ENCODE measurements at places on chromosomes 3 and 15. TPM values are rescaled to one million over a fixed set of nuclear protein-coding genes. Genes with fewer than 3 reads are reported as not detected.
A peak's percentile ranks its signal among the peaks of the same experiment; 100 is the strongest.

Gene ECE2
- not detected for total RNA-seq

GRCh38 chr15:98804057-98804380, 155.7 kb downstream of the IGF1R start:
- peaks cover 4% of the 10 kb centered on the region for H3K27me3 ChIP-seq
- H3K27ac ChIP-seq, result no peak overlapping the region
- DNase-seq, result no peak
- H3K4me1 ChIP-seq, result peaks cover 58% of the 10 kb centered on the region
- H3K4me3 ChIP-seq, result peak overlapping the region; percentile 65
- peaks cover 4% of the 10 kb centered on the region for H3K36me3 ChIP-seq

DNA sequence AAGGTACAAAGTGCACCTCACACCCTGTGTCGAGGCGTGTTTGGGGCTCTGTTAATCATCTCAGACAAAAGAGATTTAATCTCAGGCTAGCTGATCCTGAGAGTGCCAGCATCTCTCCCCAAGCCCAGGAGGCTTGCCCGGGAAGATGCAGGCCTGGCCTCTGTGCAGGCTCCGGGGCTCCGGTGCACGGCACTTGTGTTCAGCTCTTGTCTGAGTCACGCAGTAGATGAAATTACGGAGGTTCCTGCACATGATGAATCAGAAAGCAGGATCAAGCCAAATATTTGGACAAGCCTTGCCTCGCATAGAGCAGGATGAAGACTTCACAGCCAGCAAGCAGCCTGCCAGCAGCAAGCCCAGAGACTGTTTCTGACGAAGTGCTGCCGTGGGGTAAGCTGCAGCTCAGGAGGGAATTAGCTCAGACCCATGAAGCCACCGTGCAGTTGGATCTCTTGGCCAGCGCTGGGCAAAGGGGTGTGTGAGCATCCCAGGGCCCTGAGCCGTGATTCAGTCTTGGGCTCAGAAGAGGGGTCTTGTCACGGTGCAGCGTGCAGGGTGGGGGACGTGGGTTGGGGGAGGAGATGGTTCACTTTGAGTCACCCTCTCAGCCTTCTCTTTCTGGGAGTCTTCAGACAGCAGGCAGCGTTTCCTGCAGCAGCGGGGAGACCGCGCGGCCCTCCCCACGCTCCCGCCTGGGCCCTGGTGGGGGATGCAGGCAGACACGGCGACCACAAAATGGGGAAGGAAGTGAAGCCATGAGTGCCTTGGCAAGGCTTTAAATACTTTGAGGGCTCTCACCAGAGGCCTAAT, 89.2 kb upstream of the MEF2A start:
- DNase-seq, result no peak
- no peaks in the 10 kb centered on the region for H3K4me1 ChIP-seq
- H3K27ac ChIP-seq, result no peak overlapping the region

Gene PLCH1
- total RNA-seq, result 20.9 TPM

Gene IL17RE
- total RNA-seq, result 0.74 TPM

Gene UBA3
- 58.9 TPM for total RNA-seq

Gene BSN
- total RNA-seq, result 2.4 TPM

Gene CLDN16
- not detected for total RNA-seq

DNA sequence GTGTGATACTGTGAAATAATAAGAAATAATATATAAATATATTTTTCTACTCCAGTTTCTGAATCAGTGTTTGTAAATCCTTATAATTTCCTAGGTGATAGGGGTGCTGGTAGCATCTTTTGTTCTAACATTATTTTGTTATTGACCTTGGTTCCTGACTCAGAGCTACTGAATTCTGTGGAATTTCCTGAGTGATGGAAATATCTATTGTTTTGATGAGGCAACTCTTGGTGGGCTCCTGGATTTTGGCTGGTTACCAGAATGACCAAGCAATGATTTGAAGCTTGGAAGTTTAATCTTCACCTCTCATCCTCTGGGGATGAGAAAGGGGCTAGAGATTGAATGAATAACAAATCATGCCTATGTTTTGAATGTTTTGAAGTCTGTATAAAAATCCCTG, 377.3 kb downstream of the LPP start:
- no peaks in the 10 kb centered on the region for H3K27me3 ChIP-seq
- DNase-seq, result no peak
- H3K27ac ChIP-seq, result no peak overlapping the region
- H3K4me1 ChIP-seq, result peaks cover 4% of the 10 kb centered on the region
- H3K36me3 ChIP-seq, result peaks cover 5% of the 10 kb centered on the region
- H3K4me3 ChIP-seq, result no peak overlapping the region

DNA sequence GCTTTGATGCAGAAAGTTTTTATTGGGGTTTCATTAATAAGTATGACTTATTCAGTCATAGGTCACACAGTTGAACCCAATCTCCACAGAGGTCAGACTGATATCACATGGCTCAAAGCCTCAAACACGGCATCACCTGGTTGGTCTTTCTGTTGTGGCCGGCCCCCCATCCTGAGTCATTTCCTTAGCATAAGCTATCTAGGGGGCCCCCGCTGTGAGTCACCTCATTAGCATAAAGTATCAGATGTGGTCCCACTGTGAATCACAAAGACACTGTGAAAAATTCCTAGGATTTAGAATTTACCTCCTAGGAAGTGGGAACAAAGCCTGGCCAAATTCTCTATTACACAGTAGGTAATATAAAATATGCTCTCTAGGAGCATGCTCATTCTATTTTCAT, 502.2 kb downstream of the PYDC2 start:
- no peak for DNase-seq
- H3K27me3 ChIP-seq, result no peaks in the 10 kb centered on the region
- peaks cover 7% of the 10 kb centered on the region for H3K4me1 ChIP-seq
- H3K27ac ChIP-seq, result no peak overlapping the region

Gene ALDH1A2
- 2.6 TPM for total RNA-seq

Gene RPUSD2
- 11.5 TPM for total RNA-seq

Gene TM6SF1
- total RNA-seq, result 6.0 TPM

DNA sequence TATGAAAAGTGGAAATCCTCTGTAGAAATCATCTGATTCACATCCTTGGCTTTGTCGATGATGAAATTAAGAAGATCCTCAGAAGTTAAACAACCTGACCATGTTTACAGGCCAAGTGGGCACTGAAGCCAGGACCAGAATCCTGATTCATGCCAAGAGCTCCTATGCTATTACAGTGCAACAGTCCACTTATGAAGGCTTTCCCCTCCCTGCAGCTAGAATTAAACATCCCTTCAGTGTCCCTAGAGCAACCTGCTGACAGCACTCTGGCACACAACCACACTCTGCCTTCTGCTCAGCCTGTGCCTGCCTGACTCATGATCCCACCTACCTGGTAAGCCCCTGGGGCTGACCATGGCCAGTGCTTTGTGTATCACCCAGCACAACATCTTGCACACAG, 33.8 kb downstream of the TXNRD3 start:
- no peak overlapping the region for H3K4me3 ChIP-seq
- no peaks in the 10 kb centered on the region for H3K27me3 ChIP-seq
- H3K4me1 ChIP-seq, result peaks cover 7% of the 10 kb centered on the region
- DNase-seq, result no peak
- no peaks in the 10 kb centered on the region for H3K36me3 ChIP-seq
- H3K27ac ChIP-seq, result no peak overlapping the region

- H3K27ac ChIP-seq, result peak overlapping the region; percentile 9
- no peaks in the 10 kb centered on the region for H3K36me3 ChIP-seq
- peaks cover 1% of the 10 kb centered on the region for H3K27me3 ChIP-seq
- H3K4me3 ChIP-seq, result no peak overlapping the region
- DNase-seq, result no peak
These were observed 41.9 kb downstream of the FAM43A start for GRCh38 chr3:194727435-194728128.

GRCh38 chr3:29649815-29650547, 369.1 kb downstream of the RBMS3 start:
- no peak overlapping the region for H3K27ac ChIP-seq
- no peak overlapping the region for H3K4me3 ChIP-seq
- no peaks in the 10 kb centered on the region for H3K27me3 ChIP-seq
- H3K4me1 ChIP-seq, result peaks cover 8% of the 10 kb centered on the region

Gene TM4SF1
- total RNA-seq, result 0.97 TPM

- peak within 1 kb of the TSS; percentile 94 for H3K27ac ChIP-seq
- H3K4me1 ChIP-seq, result peaks cover 17% of the 10 kb centered on the region
- peaks cover 21% of the 10 kb centered on the region for H3K36me3 ChIP-seq
- DNase-seq, result peak; percentile 66
- peaks cover 15% of the 10 kb centered on the region for H3K27me3 ChIP-seq
These were observed at the start of gene CCDC71 for GRCh38 chr3:49165771-49166751. CCDC71 (minus strand) TSS chr3:49166331; CDS start chr3:49164208, 2,123 bp downstream.

Gene GNAT1
- 0.59 TPM for total RNA-seq

Gene COL6A5
- total RNA-seq, result not detected

GRCh38 chr3:4472312-4472711, 5.2 kb upstream of the SUMF1 start:
- DNase-seq, result no peak
- no peak overlapping the region for H3K27ac ChIP-seq
- H3K4me3 ChIP-seq, result no peak overlapping the region
- H3K4me1 ChIP-seq, result peaks cover 8% of the 10 kb centered on the region
- peaks cover 3% of the 10 kb centered on the region for H3K27me3 ChIP-seq

Gene MRAS
- 5.9 TPM for total RNA-seq

Gene KLHL40
- total RNA-seq, result not detected

DNA sequence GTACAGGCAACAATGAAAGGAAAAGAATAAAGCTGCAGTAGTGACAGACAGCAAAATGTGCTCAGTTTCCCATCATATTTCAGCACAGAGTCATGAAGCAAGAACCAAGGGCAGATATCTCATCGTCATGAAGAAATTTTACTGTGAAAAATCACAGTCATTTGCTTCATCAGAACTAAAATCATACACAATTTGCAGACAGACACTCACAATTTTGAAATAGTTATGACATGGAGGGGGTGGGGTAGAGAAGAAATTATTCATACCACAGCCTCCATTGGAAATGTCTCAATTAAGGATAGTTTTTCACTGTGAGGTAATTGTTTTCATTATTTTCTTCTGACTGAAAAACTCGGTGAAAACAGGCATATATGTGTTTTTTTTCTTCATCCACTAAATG, 78.8 kb upstream of the CNTN3 start:
- no peaks in the 10 kb centered on the region for H3K4me1 ChIP-seq
- H3K36me3 ChIP-seq, result no peaks in the 10 kb centered on the region
- DNase-seq, result no peak

- peaks cover 5% of the 10 kb centered on the region for H3K27me3 ChIP-seq
- H3K27ac ChIP-seq, result no peak overlapping the region
- H3K4me1 ChIP-seq, result no peaks in the 10 kb centered on the region
- H3K36me3 ChIP-seq, result no peaks in the 10 kb centered on the region
- DNase-seq, result no peak
These were observed 10.1 kb downstream of the ITGA11 start for GRCh38 chr15:68421798-68422402.

Gene WNT7A
- total RNA-seq, result not detected

Gene SPESP1
- not detected for total RNA-seq

GRCh38 chr3:126277629-126278378, 79.4 kb downstream of the KLF15 start:
- peaks cover 3% of the 10 kb centered on the region for H3K27me3 ChIP-seq
- H3K36me3 ChIP-seq, result no peaks in the 10 kb centered on the region
- no peak for DNase-seq

DNA sequence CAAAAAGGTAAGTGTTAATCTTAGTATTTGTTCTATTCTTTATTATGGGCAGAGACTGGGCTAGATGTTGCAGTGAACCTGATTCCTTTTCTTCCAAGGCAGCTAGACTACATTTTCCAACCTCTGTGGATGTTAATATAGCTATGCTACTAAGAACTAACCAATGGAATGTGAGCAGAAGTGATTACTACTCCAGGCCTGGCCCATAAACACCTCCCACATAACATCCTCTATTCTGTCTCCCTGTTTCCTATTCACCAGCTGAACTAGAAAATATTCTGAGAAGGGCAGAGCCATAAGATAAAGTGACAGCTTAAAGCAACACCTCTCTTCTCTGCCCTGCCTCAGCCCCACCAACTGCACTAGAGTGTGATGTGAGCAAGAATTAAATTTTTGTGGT, 29.4 kb downstream of the CD200R1L start:
- no peak for DNase-seq
- no peak overlapping the region for H3K4me3 ChIP-seq
- H3K27ac ChIP-seq, result no peak overlapping the region

Gene DYNC1LI1
- 81.7 TPM for total RNA-seq

Gene RTP4
- not detected for total RNA-seq

Gene SLC30A4
- 0.64 TPM for total RNA-seq

Gene TRH
- total RNA-seq, result 0.49 TPM

DNA sequence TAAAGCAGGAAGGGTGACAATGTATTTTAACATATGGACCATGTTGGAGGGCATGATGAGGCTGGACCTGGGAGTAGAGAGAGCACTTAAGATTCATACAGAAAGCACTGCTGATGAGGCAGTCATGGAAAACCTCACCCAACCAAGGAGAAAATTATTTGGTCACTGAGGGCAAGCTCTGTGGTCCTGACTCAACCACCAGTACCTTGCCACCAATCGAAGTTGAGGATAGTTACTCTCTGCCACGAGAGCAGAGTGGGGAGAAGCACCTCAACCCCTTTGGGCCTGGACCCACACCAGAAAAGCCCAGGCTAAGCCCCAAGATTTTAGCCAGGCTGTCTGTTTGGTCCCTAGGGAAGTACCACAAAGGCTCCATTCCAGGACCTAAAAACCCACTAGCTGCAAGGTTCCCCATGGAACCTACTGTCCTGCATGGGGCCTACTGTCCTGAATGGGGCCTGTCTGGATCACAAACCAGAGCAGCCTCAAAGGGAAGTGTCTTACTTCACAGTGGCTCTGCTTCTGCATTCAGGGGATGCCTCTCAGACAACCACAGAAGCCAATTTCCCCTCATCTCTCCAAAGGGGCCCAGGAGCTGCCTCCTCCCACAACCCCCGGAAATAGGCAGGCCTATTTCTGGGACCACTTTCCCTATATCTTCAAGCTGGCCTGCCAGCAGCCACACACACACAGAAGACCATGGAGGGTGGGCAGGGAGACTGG, 4.2 kb downstream of the CCDC71 start:
- peaks cover 15% of the 10 kb centered on the region for H3K27me3 ChIP-seq
- peaks cover 16% of the 10 kb centered on the region for H3K36me3 ChIP-seq
- no peak overlapping the region for H3K4me3 ChIP-seq
- H3K4me1 ChIP-seq, result peaks cover 13% of the 10 kb centered on the region
- no peak for DNase-seq
- H3K27ac ChIP-seq, result no peak overlapping the region

Gene DPPA2
- 0.64 TPM for total RNA-seq

DNA sequence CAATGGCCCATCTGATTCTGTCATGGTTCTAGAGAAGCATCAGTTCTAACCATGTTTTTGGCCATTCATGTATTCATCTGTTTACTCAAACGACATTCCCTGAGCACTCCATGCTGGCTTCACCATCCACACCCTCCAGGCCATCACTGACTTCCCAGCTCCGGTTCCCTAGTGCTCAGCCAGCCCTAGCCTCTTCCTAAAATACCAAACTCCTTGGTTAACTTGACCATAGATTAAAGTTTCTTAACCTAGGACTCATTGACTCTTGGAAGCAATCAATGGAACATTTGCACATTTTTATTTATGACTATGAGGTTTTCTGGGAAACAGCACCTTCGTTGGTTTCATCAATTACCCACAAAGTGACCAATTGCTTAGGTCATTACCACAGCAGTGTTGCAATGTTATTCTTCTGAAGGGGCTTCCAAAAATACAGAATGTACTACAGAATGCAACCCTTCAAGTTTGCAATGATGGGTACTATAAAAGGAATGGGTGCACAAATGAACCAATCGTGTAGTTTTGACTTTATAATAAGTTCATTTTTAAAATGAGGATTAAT, 27.2 kb upstream of the SLC25A36 start:
- no peak for DNase-seq
- no peaks in the 10 kb centered on the region for H3K36me3 ChIP-seq
- no peak overlapping the region for H3K27ac ChIP-seq
- no peaks in the 10 kb centered on the region for H3K27me3 ChIP-seq
- no peaks in the 10 kb centered on the region for H3K4me1 ChIP-seq
- H3K4me3 ChIP-seq, result no peak overlapping the region
